AG20443 (cell line): ENCODE measurements at places on chromosomes 5 and 9.

DNA sequence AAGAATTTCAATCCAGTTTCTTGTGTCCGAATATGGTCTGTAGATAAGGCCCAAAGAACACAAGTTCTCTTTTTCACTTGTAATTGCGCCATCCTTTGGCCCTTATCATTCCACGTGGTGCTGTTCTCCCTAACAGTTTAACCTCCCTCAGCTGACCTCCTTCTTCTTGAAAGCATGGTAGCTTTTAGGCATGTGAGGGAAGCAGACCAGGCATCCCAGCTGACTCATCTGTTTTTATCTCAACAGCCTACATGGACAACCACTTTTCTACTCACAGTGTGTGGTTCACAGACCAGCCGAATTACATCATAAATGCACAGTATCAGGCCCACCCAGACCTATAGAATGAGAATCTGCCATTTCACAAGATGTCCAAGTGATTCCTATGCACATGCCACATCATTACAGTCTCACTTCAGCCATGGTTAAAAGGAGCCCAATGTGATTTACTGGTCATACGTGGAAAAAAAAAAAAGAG is 26.9 kb upstream of the PLIN2 start:
- peak; percentile 53 for DNase-seq

DNA sequence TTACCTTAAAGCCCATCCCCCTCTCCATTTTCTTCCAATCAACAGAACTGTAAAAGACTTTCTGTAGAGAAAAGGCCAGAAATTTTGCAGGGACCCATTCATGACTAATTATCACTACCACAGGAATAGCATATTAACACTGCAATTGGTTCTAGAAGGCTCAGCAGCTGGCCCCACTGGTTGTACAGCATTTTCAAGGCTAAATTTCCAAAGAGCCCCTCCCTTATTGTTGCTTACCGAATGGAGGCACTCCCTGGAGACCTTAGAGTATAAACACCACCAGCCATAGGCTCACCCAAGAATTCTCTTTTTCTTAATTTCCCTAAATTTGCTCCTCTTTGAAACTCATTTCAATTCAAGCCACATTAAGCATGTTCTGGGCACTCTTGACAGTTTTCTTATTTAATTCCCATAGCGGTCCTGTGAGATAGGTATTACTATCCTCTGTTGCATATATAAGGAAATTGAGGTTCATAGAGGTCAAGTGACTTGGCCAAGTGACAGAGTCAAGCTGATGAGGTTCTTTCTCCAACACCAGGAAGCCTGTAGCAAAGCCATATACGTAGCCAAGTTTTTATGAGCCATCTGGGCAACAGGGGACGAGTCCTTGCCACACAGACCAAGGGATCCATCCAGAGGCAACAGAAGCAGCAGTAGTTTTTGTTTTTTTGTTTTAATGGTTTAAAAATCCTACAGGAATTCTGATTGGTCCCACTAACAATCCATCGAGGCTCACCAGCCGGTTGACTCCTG is 83.9 kb upstream of the NR5A1 start:
- DNase-seq: no peak

DNA sequence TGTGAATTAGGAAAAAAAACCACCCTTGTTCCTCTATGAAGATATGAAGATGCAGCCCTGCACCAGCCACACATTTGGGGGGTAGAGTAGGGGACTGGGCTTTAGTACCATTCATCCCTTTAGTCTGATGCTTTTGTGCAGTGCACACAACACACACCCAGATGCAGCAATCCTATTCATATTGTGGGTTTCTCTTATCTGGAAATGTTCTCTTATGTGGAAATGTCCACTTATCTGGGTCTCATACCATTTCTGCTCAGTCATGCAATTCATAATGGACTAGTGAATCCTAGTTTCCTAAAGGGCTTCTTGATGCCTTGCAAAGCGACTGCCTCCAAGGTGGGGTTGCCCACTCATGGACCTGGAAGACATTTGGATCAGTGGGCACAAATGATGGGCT is 47.8 kb downstream of the C9orf152 start:
- DNase-seq: no peak

DNA sequence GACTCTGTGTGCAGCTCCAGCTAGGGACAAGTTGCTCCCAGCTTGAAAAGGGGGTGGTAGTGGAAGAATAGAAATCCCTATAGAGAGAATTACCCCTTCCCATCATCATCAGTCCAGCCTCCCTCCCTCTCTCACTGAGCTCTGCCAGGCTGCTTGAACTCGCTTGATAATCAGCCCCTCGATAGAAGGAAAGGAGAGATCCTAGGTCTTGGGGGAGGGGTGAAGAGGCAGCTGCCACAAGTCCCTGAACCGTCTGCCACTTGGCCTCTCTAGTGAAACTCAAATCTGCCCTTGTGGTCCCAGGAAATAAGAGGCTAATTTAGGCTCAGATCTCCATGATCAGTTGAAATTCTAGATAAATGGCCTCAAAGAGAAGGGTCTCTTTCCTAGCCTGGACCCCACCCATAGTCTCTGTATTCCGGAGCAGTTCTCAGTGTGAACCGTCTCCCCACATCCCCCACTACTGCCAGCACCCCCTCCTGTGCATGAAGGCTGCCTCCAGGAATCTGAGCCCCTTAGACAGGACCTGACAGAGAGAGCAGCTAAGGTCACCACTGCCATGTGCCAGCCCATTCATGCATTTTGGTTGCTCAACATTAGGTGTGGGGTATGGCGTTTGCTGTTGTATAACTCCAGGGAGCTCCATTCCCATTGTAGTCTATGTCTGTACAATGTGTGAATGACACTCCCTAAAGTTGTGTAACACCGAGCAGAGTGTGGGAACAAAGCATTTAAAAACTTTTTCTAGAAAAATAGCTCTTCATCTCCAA is 5.5 kb downstream of the DNAJB5 start:
- peak; percentile 61 for DNase-seq

- DNase-seq: no peak
Observed at GRCh38 chr5:133844836-133845235, 123.6 kb downstream of the C5orf15 start.

DNA sequence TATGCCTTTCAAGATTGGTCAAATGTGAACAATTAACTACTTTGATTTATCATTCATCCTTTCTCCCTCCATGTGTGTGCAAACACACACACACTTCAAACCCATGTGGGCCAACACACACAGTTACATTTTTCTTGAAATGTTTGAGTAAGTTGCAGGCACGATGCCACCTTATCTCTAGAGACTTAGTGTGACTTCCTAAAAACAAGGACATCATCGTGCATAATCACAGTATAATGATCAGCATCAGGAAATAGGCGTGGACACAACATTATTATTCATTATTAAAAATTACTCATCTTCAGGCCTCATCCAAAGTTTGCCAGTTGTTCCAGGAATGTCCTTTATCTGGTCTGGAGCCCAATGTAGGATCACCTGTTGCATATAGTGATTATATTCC is 209.5 kb downstream of the GNA14 start:
- DNase-seq: no peak

DNA sequence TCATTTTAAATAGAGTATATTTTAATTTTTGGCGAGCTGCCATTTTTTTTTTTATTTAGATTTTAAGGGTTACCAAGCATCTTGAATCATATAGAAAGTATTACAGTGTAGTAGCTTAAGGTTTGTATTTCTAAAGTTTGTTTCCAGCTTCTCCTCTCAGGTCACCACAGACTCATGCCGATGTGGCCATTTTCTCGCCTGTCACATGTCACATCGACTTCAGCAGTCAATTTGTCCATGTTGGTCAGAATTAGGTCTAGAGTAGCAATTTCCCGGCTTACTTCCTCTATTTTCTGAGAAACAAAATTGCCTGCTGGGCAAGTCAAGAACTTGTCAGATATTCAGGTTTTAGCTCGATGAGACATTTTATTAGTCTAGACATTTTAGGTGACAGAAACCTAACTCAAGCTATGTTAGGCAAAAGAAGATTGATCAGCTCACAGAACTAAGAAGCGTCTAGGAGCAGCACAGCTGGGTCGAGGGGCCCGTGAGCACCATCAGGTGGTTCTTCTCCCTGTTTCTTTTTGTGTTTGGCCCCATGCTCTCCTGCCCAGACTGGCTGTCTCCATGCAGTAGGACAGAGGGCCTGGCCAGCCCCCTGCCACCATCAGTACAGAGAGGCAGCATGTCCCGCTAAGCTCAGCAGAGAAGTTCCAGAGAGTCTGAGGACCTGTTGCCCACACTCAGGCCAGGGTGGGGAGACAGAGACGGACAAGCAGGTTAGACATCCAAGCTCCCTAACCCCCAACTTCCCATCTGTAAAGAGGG is 48.4 kb upstream of the AFAP1L1 start:
- DNase-seq: no peak

DNA sequence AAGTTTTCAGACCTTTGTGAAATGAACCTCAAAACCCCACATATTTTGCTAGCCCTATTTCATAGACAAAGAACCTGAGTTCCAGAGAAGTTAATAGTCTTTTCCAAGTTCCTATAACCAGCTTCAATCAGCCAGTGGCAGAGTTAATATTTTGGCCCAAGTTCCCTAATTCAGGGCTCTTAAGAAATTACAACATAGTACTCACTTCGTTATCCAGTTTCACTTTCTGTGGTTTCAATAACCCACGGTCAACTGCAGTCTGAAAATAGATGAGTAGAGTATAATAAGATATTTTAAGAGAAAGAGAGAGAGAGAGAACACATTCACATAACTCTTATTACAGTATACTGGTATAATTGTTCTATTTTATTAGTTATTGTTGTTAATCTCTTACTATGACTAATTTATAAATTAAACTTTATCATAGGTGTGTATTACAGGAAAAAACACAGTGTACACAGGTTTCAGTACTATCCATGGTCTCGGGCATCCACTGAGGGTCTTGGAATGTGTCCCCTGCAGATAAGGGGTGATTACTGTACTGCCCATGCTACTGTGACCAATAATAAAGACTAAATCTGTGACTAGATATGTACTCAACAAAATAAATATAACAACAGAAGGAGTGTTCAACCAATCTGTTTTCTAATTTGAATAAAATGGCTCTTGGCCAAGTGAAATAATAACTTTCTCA is 9.3 kb upstream of the MYOT start:
- peak; percentile 18 for DNase-seq

GRCh38 chr5:143436871-143437270 is 33.4 kb upstream of the NR3C1 start:
- no peak for DNase-seq

DNA sequence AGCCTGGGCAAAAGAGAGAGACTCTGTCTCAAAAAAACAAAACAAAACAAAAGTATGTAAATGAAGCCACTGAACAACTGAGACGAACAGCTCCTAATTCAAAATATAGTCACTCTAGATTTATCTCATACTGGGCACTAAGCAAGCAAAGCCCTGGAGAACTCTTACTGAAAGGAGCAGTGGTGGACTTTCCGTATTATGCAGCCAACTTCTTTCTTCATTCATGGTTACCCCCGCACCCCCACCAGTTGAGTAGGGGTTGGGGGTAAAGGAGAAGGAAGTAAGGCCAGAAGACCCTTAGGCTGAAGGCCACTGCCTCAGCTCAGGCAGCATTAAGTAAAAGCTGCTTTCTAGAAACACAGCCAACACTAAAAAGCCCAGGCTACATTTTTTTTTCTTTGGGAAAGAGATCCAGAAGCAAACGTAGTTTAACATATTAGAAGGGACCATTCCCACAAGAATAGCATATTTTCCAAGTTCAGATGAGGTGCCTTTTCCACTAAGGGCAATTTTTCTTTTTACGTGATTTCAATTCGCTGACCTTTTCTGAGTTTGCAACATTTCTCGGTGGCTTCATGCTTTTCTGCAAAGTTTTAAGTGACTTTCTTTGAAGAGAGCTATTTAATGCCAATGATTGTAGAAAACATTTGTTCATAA is 55.3 kb downstream of the MAPKAP1 start:
- no peak for DNase-seq

- peak; percentile 55 for DNase-seq
Observed at GRCh38 chr5:67095346-67096171, 101.0 kb downstream of the CD180 start.
